Hematopoietic multipotent progenitor cell (in vitro differentiated cells): ENCODE measurements at places on chromosomes 12 and 14.
A peak's percentile ranks its signal among the peaks of the same experiment; 100 is the strongest.

DNA sequence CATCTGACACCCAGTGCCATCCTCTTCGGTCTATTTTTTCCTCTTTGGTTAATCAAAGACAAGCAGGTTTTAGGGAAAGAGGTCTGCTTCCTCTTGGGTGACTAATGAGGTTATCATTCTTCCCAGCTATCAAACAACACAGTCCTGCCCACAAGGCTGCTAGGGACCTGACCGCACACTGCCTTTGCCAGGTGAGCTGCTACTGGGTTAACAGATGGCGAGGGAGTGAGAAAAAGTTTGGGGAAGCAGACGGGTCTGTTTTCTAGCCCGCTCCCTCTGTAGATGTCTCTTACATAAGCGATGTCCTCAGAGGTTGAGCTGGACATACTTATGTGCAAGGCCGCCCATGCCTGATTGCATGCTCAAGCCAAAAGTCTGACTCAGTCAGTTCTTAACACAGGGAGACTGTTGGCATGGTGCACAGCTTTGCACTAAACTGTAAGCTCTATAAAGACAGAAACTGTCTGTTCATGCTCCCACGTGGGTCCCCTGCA lies 94.1 kb downstream of the SLC15A4 start:
- peak; percentile 86 for DNase-seq

GRCh38 chr12:52685406-52685890 lies 5.2 kb upstream of the KRT1 start:
- no peak for DNase-seq

GRCh38 chr14:105100910-105101309 lies 35.7 kb upstream of the GPR132 start:
- DNase-seq: no peak

DNA sequence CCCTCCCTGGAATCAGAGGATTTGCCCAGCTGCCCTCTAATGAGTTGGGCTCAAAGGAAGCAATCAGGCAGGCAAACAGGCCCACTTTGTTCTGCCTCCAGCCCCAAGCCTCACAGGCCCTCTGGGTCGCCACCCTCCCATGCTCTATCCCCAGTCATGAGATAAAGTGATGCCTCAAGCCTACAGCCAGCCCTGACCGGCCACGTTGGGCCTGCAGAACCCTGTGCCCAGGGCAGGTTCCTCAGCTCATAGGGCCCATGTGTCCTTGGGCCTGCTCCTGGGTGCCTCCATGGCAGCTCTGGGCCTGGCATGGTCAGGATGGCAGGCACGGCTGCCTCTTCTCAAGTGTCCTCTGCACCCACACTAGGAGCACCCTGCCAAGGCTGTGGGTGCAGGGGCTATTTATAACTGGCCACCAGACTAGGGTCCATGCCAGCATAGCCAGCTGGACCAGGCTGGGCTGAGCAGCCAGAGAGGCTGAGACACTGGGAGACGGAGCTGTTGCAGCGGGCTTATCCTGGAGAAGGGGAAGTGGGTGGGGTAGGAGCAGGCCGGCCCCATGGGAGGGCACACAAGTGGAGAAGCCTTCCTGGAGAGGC lies 20.2 kb downstream of the HDAC7 start:
- DNase-seq: no peak

DNA sequence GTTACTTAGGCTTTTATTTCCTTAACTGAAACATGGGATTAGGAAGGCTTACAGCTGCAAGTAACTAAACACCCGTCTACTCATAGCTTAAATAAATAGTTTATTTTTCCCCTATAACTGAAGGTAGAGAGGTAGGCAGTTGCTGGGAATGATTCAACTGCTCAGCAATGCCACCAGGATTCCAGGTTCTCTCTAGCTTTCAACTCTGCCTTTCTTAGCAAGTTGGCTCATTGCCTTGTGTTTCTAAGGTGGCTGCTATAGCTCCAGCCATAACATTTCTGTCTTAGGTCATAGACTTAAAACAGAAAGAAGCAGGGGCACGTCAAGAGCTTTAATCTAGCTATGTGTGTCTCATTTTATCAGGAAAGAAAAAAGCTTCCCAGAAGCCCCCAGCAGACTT lies 103.7 kb upstream of the MDM1 start:
- DNase-seq: no peak

- no peak for DNase-seq
These were observed 84.9 kb upstream of the EVL start for GRCh38 chr14:99980299-99980698.

DNA sequence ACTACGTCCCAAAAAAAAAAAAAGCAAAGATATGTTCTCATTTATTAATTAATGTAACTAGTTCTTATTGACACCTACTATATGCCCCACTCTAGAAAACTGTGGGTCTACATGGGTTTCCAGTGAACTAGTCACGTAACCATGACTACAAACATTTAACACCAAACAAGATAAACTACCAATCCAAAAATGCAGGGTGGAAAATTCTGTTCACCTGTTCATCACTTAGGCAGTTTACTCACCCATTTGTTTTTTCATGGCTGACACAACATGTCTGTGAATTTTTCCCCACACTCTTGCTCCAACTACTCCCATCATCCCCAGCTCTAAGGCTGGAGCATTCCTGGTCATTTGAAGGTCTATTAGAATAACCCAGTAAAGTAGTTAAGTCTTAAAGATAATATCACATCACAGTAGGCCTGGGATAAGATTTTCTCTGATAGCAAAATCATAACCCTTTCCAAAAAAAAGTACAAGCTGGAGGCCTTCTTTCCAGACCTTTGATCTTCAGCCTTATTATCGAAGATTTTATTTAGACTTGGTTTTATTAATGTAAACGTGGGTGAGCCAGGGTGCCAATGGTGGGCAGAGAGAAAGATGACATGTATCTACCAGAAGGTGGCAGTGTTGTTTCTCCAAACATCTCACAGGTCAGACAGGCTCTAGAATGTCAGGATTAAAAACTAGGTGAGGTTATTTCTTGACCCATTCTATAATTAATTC lies 61.6 kb upstream of the DAAM1 start:
- DNase-seq: peak; percentile 46

- no peak for DNase-seq
These were observed 245.5 kb upstream of the DDHD1 start for GRCh38 chr14:53398616-53399015.

GRCh38 chr14:64556526-64556925 lies 6.8 kb downstream of the PPP1R36 start:
- DNase-seq: no peak

GRCh38 chr12:100141666-100141997 lies 1.0 kb downstream of the BLTP3B start:
- DNase-seq: no peak

DNA sequence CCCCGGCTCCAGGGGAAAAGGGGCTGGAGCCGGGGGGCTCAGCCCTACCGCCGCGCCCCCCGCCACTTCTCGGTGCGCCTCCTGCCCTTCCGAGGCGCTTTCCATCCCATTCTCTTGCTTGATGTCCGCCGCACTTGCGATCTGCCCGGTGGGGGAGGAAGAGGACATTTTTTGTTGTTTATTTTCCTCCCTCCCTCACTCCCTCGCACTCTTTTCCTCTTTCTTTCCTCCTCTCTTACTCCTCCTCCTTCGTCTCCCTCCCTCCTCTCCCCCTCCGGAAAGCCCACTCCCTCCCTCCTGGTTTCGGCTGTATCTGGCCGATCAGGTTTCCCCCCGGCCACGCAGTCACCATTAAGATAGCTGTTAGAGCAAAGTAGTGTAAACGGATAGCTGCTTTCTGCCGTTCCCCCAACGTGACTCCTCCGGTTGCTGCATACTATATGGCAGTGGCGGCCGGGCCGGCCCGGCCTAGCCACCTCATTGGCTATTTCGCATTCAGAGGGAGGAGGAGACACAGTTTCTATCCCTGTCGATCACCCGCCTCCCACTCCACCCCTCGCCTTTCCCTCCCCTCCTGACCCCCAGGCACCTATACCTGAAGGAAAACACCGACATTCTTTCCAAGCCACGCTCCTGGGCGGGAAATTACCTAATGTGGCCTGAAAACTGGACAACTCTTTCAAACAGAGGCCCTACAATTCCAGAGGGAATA lies at the start of gene SIX4:
Gene SIX4, minus strand, starts transcription at position 445 of the 712 bp plus-strand sequence. Its CDS starts 277 bp downstream, at position 168.
- no peak for DNase-seq

GRCh38 chr12:129230995-129231394 lies 377.7 kb downstream of the GLT1D1 start:
- no peak for DNase-seq

DNA sequence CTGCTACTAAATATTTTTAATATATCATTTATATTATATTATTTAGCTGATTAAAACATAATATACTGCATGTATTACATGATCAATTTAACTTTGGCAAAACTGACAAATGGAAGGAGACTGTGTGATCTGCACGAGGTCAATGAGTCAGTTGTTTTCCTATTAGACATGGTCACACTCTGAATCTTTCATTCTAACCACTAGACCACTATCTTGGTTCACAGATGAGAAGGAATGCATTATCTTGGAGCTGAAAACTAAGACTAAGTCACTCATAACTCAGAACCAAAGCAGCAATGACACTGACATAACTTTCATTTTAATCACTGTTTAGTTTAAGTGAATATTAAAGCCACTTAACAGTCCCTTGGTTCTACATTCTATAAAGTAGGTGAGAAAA lies 37.4 kb downstream of the GNPTAB start:
- no peak for DNase-seq

- no peak for DNase-seq
These were observed 323.1 kb downstream of the CACNA1C start for GRCh38 chr12:2375871-2376270.

GRCh38 chr12:121423682-121424623 lies 24.0 kb downstream of the RNF34 start:
- no peak for DNase-seq

DNA sequence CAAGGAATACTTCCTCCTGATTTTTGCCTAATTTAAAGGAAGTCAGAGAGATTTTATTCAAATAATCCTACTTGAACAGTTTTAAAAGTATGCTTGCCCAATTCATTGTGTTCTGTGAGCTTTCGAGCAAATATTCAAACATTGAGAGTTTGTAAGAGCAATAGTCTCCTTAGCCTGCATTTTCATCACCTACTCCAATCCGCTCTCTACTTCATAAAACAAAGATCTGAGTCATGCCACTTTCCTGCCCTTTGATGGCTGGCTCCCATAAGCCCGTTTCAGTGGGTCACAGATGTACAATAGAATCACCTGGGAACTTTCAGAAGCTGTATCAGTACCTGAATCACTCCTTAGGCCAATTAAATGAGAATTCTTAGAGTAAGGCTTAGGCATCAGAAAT lies 319.2 kb downstream of the PDZRN4 start:
- no peak for DNase-seq

GRCh38 chr14:103656031-103656755 lies 27.2 kb downstream of the KLC1 start:
- DNase-seq: no peak

DNA sequence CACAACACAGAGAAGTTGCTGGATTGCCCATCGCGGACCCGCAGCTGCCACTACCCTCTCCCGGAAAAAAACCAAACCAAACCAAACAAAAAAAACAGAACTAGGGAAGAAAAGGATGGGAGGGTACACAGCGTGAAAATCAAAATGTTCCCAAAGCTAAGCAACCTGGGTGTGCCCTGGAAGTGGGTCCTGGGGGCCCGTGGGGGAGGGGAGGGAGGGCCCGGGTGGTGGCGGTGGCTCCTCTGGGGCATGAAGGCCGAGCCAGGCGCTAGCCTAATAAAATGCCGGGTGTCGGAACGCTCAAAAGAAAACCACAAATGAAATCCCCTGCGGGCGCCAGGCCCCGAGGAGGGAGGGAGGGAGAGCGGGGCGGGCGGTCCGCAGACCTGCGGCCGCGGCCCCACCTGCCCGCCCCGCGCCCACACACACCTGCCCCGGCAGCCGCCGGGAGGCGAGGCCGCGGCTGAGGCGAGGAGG lies 787 bp downstream of the HECTD4 start:
- peak; percentile 61 for DNase-seq

GRCh38 chr14:103879570-103880347 lies 32.4 kb upstream of the PPP1R13B start:
- no peak for DNase-seq

GRCh38 chr12:55839345-55840140 lies 3.2 kb downstream of the MMP19 start:
- DNase-seq: no peak

GRCh38 chr12:67826946-67827720 lies 162.1 kb upstream of the IFNG-AS1 start:
- no peak for DNase-seq

DNA sequence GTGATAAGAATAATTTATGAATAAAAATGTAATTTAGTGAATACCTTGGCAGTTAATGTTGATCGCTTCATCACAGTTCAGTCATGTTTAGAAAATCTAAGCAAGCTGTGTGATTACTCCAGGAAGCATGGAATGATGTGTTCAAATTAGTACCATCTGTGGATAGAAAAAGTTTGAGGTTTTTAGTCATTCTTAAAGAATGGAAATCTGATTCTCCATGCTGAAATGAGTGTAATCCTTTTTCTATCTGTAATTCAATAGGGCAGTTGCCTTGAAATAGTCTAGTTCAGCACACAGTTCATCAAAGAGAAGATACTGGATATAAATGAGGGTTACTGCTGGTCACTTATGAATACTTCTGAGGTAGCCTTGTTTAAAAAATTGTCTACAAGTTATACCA lies 127.2 kb upstream of the MYF6 start:
- DNase-seq: no peak
